ENCODE measurements at places on chromosomes 11 and 22. TPM values are rescaled to one million over a fixed set of nuclear protein-coding genes. Genes with fewer than 3 reads are reported as not detected.

- DNase-seq: no peak
Observed at GRCh38 chr22:35315141-35315854, 15.6 kb downstream of the TOM1 start.

DNA sequence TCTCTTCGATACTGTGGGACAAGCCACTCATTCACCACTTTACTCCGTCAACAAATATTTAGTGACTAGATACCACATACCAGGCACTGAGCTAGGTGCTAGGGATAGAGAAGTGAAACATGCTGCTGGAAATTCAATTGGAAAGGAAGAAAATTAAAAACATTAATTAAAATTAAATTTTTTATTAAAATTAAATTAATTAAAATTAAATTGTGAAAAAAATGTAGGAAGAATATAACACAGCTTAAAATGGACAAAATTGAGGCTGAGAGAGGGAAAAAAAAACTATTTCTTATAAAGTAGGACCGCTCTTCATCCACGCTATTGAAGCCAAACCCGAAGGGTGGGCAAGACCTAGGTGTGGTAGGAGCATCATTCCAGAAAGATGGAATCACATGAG lies 23.6 kb upstream of the LRRC55 start:
- no peak for DNase-seq

DNA sequence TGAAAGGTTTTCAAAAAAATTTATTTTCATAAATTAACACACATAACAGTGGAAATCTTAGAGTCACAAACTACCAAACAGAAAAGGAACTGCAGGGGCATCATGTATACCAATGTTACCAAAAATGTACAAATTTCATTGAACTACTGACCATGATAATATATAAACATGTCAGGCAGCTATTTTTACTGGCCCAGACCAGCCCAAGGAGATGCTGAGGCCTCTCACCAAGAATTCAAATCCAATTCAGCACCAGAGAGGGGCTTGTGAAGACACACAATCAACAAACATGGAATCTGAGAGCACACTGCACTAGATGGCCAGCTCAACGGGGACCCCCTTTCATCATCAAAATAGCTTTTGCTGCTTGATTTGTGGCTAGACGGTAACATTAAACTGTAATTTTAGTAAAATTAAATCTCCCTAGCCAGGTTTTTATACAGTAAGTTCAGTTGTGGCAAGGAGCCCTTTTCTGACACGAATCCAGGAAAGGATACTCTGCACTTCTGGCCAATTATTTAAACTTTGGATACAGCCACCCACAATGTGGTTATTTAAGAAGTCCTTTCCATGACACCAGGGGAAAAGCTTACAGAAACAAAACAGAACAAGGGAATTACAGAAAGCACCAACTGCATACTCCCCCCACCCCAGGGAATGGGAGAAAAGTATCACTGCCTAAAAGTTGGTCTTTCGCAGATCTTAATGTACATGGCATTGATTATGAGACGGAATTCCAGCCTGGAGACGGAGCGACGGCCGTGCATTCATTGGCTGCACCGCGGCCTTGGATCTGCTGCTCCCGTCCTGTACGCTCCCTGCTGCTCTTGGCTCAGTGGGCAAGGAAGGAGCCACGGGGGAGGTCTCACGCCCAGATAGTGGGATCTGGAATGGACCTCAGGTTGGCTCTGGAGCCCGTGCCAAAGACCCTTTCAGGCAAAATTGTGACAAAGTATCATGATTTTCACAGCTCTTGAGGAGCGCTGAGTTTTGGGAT lies 19.6 kb upstream of the PISD start:
- no peak for DNase-seq

OR51F2 gene
- not detected for polyA plus RNA-seq
